ENCODE measurements at places on chromosomes 2 and 18. TPM values are rescaled to one million over a fixed set of nuclear protein-coding genes. Genes with fewer than 3 reads are reported as not detected.

The IL37 gene
- total RNA-seq = not detected

GRCh38 chr18:31030574-31031278 is 11.8 kb downstream of the DSC3 start:
- DNase-seq = no peak

GRCh38 chr2:73035899-73036711 is 35.4 kb downstream of the SFXN5 start:
- no peak for DNase-seq

- DNase-seq = no peak
Measured at GRCh38 chr2:162261032-162261945, 18.0 kb upstream of the FAP start.

GRCh38 chr2:50720697-50721315 is 311.1 kb downstream of the NRXN1 start:
- DNase-seq = no peak

- no peak for DNase-seq
Measured at GRCh38 chr2:205524656-205525055, 157.6 kb upstream of the NRP2 start.
